ENCODE measurements at places on chromosomes 12 and 14.

DNA sequence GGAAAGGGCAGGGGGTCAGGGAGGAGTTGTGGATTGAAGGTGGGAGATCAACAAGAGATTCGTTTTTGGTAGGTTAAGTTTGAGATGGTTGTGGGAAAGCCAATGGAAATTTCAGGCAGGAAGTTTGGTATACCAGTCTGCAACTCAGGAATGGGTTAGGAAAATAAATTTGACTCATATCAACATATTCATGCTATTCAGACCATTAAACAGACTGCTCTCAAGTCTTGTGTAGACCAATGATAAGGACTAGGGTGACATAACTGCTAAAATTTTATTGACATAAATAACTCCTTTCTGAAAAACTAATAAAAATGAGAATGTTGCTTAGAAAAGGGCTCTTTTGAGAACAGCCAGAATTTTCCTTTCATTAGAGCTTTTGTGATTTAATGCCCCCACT, 60.0 kb downstream of the PLEKHA5 start:
- no peak for DNase-seq

GRCh38 chr12:56122637-56123036, 4.6 kb downstream of the ZC3H10 start:
- DNase-seq, result no peak

GRCh38 chr12:75854681-75855309, 176.8 kb downstream of the PHLDA1 start:
- DNase-seq, result no peak

DNA sequence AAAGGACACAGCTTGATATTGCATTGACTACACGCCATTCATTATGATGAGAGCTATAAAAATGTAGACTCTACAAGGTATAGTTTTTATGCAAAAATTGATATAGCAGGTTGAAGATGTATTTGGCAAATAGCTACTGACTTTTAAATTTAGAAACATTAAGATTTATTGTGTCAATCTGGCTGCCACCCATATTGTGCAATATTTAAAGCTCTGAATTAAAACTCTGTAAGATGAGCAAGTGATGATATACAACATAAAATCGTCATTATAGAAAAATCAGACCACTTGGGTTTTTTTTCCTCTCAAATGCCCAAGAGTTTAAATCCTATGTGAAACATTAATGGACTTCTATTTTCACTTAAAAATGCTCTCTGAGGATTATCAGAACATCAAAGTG, 36.8 kb upstream of the E2F7 start:
- no peak for DNase-seq

DNA sequence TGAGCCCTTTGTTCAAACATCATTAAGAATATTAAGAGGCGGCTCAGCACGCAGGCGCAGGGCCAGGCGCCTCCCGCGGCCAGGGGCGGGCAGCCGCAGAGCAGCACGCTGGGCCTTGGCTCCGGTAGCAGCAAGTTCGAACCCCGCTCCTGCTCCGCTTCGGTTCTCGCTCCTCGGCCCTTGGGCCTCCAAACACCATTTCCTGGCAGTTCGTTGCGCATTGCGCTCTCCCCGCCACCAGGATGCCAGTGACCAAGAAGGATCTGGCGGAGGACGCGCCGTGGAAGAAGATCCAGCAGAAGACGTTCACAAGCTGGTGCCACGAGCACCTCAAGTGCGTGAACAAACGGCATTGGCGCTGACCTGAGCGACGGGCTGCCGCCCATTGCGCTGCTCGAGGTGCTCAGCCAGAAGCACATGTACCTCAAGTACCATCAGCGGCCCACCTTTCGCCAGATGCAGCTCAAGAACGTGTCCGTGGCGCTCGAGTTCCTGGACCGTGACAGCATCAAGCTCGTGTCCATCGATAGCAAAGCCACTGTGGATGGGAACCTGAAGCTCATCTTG, 6.9 kb upstream of the ACVRL1 start:
- no peak for DNase-seq

DNA sequence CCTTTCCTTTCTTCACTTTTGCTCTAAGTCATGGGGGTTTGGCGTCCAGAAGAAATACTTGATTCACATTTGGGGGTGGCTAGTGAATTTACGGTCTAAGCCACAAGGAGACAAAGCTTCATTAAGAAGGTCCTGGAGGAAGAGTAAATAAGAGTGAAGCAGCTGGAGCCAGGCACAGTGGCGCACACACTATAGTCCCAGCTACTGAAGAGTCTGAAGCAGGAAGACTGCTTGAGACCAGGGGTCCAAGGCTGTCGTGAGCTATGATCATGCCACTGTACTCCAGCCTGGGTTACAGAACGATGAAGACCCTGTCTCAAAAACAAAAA, 23.3 kb downstream of the ACTN1 start:
- no peak for DNase-seq

DNA sequence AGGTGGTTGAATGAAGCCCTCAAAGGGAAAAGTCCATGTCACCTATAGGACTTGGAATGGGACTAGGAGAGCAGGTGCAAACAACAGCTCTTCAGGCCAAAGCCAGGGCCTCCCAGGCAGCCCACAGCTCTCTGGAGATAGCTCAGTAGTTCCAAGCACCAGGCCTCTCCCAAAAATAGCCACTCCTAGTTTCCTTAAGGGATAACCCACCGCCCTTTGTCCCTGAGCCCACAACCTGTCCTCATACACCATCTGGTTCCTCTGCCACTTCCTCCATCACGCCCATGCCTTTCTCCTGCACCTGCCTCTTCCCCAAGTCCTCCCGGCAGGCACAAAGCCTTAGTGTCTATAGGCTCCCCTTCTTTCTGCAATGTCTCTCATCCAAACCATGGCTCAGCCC, 2.1 kb downstream of the RAB15 start:
- no peak for DNase-seq

All from activated CD8-positive, alpha-beta memory T cell treated with anti-CD3 and anti-CD28 coated beads for 1 hour (primary cell).